ENCODE measurements at places on chromosomes 3 and 15.

GRCh38 chr3:16665282-16665741 is 60.1 kb upstream of the DAZL start:
- no peak for DNase-seq

DNA sequence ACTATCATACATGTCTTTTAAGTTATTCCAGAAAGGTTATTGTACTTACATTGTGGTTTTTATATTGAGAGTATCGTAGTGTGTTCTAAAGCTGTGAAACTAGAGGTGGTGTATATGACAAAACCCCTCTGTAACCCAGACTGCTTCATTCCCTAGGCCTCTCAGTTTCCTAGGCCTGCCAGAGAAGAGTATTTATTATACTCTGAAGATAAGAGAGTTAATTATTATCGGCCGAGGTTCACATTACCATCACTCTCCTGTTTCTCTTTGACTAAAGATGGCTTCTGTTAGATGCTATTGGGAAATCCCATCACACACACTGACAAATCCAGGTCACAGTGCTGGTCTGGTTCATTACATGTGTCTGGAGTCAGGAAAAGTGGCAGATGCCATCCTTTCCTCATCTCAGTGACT is 20.5 kb downstream of the EXOSC7 start:
- no peak for DNase-seq

DNA sequence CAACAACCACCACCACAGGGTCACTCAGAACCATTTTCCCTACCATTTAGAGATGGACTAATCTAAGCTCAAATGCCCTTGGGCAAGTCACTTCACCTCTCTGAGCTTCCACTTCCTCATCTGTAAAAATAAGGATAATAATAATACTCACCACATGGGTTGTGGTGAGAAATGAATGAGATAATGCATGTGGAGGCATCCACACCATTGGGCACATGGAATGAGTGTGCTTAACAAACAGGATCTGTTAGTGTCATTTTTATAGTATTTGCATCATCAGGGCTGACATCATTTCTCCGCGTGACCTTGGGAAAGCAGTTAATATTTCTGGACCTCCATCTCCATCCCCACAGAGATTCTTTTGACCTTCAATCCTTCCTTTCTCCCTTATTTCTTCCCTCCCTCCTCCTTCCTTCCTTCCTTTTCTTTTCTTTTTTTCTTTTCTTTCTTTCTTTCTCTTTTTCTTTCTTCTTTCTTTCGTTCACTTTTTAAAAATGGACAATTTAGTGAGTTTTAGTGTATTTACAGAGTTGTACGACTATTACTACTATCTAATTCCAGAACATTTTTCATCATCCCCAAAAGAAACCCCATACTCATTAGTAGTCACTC is 7.7 kb upstream of the RFT1 start:
- DNase-seq, result no peak

DNA sequence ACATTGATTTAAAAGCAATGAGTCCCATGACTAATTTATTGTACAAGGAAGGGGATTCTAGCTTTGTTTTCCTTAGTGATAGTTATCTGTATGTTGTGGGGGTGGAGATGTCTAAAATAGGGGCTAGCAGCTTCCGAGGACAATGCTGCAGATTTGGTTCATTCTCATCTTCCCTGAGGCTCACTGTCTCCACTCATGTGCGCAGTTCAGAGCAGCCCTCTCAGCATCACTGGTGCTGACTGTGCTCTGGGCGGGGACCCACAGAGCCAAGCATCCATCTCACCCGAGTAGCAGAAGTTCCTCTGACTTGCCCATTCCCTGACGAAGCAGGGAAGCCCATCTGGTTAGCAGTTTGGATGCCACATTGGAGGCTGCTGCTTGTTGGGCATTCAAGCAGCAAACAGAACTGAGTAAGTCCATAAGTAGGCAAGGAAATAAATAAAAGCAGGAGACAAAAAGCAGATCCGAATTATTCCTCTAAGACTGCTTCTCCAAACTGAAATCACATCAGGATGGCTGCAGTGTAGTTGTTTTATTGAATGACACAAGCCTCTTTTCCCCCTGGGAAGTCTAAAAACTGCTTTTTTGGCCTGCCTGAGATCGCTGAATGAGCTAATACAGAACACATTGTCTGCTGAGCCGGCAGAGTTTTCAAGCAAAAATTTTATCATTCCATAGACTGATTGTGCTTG is 27.5 kb downstream of the RARB start:
- no peak for DNase-seq

GRCh38 chr15:79582650-79583049 is 150.5 kb downstream of the MINAR1 start:
- no peak for DNase-seq
